CD8-positive, alpha-beta memory T cell (primary cell): ENCODE measurements at places on chromosomes 7 and 10. TPM values are rescaled to one million over a fixed set of nuclear protein-coding genes. Genes with fewer than 3 reads are reported as not detected.

FEZF1 gene
- not detected for total RNA-seq

DNAJB12 gene
- 30.4 TPM for total RNA-seq

TMEM254 gene
- 11.8 TPM for total RNA-seq

SYT15B gene
- 0.13 TPM for total RNA-seq

ADAM12 gene
- 0.11 TPM for total RNA-seq

ATXN7L1 gene
- 9.0 TPM for total RNA-seq

AGR3 gene
- not detected for total RNA-seq

AKR1C1 gene
- 0.24 TPM for total RNA-seq

HMX2 gene
- not detected for total RNA-seq

NCF1 gene
- 0.92 TPM for total RNA-seq

PLXDC2 gene
- total RNA-seq = 0.15 TPM

- no peaks in the 10 kb centered on the region for H3K4me1 ChIP-seq
- H3K4me3 ChIP-seq = no peak overlapping the region
- H3K36me3 ChIP-seq = no peaks in the 10 kb centered on the region
- DNase-seq = no peak
These were observed 109.0 kb downstream of the COL28A1 start for GRCh38 chr7:7426676-7427075.

DNA sequence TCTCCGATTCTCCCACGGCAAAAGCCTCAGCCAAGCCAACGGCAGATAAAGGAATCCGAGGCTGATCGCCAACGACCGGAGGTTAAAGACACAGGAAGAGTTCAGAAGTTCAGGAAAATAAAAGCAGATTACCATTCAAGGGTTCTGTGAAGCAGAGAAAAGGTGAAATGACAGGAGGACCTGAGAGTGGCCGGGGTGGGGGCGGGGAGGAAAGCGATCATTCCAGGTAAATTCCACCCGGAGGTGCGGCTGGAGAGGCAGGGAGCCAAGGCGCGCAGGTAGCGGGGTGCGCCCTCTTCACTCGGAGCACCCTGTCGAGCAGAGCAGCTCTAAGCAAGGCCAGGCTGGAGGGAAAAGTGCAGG lies 35.3 kb upstream of the SEPHS1 start:
- H3K4me3 ChIP-seq = peak overlapping the region; percentile 39
- H3K36me3 ChIP-seq = no peaks in the 10 kb centered on the region
- H3K27ac ChIP-seq = no peak overlapping the region
- no peak for DNase-seq
- peaks cover 9% of the 10 kb centered on the region for H3K4me1 ChIP-seq

- DNase-seq = no peak
- H3K4me3 ChIP-seq = no peak overlapping the region
- no peaks in the 10 kb centered on the region for H3K27me3 ChIP-seq
- H3K27ac ChIP-seq = no peak overlapping the region
- no peaks in the 10 kb centered on the region for H3K36me3 ChIP-seq
These were observed 53.7 kb downstream of the HIBADH start for GRCh38 chr7:27608776-27609495.

GRCh38 chr10:14486777-14487487 lies 156.2 kb upstream of the FRMD4A start:
- no peaks in the 10 kb centered on the region for H3K4me1 ChIP-seq
- no peak for DNase-seq
- H3K27me3 ChIP-seq = no peaks in the 10 kb centered on the region
- no peaks in the 10 kb centered on the region for H3K36me3 ChIP-seq
- H3K27ac ChIP-seq = no peak overlapping the region

DNA sequence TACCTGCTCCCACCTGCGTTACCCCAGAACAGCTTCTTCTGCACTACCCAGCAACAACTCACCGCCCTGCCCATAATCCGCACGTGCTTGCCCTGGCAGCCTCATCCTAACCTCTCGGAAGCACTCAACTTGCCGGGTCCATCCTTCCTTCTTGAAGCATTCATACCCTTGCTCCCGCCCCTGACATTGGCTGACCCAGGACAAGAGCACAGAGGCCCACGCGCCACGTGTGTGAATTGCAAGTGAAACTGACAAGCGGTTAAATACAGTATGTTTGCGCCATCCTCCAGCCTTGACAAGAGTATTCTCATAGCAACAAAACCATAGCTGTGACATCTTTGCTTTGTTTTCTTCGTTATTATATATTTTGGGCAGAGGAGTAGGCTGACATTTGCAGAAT lies 10.9 kb upstream of the OCM start:
- H3K4me3 ChIP-seq = no peak overlapping the region
- H3K4me1 ChIP-seq = no peaks in the 10 kb centered on the region
- no peaks in the 10 kb centered on the region for H3K27me3 ChIP-seq
- H3K27ac ChIP-seq = no peak overlapping the region

DNA sequence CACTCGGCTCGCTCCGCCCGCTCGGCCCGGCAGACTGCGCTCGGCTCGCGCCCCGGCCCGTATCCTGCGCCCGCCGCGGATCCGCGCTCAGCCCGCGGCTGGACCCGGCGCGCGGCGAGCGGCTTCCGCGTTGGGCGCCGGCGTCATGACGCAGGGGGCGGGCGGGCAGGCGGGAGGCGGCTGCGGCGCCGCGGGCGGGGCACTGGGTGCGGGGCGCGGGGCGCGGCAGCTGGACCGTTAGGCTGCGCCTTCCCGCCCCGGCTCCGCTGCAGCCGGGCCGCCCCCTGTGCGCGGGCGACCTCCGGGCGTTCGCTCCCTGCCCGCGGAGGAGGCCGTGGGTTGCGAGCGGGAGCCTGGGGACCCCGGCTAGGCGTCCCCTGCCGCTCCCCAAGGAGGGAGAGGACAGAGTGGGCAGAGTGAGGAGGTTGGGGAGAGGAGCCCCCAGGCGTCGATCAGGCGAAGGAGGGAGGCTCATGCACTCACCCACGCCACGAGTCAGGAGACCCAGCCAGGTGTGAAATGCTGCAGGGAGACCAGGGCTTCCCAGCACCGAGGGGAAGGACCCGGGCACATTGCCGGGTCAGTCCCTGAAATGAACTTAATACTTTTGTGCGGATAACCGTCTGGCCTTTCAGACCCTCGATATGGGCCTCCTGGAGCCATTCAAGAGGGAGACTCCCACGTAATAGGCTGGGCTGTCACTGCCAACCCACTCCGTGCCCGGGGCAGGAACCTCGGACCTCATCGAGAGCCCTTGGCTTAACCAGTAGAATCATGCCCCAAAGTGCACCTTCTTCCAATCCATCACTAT lies at the start of gene PIP4K2A:
PIP4K2A (minus strand) TSS at position 100 of the 811 bp plus-strand sequence. CDS start 252 bp downstream, outside the sequence.
- DNase-seq = peak; percentile 73
- H3K27ac ChIP-seq = peak within 1 kb of the TSS; percentile 88
- H3K36me3 ChIP-seq = no peaks in the 10 kb centered on the region
- peak within 1 kb of the TSS; percentile 91 for H3K4me3 ChIP-seq
- H3K4me1 ChIP-seq = peaks cover 20% of the 10 kb centered on the region

GRCh38 chr10:86678999-86679792 lies 10.9 kb downstream of the LDB3 start:
- no peak for DNase-seq
- no peak overlapping the region for H3K4me3 ChIP-seq
- no peaks in the 10 kb centered on the region for H3K27me3 ChIP-seq
- H3K27ac ChIP-seq = no peak overlapping the region
- H3K4me1 ChIP-seq = no peaks in the 10 kb centered on the region
- no peaks in the 10 kb centered on the region for H3K36me3 ChIP-seq
